ENCODE measurements at places on chromosomes 4 and X.

DNA sequence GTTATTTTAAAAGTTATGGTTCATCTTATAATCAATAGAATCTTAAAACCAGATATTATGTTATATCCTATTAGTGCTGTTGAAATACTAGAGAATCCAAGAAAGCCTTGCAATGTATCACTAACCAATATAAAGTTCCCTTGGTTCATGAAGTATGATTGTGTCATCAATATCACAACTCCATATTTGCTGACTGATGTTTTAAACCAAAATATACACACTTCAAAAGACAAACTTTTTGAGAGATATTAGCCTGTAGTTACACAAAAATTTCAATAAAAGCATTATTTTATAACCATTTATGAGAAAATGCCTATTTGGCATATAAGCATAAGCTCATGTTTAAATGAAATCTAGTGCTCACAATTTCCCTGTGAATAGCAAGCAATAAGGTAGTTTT lies 198.6 kb downstream of the CENPC start:
- no peak for DNase-seq

GRCh38 chr4:25310066-25310802 lies 2.3 kb upstream of the ZCCHC4 start:
- DNase-seq, result no peak

DNA sequence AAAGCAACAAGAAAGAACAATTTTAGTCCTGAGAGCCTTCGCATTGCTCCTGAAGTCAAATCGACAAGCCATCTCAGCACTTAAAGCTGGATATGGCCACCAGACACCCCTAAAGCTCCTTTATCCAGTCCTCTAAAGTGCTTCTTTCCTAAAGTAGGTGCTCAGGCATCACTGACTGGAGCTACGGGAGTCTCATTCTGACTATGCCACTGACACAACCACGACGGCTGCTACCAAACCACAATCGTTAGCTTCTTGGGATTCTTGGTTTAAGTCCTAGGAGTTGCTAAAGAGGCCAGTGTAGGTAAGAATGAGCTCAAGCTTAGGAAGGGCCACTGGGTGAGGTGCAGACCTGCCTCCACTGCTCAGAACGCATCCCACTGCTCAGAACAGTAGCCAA lies 1.0 kb downstream of the SLC10A6 start:
- no peak for DNase-seq

- DNase-seq, result no peak
Measured at GRCh38 chrX:31702222-31702621, 630.4 kb upstream of the FTHL17 start.

- no peak for DNase-seq
Measured at GRCh38 chr4:26141911-26142638, 178.7 kb upstream of the RBPJ start.

DNA sequence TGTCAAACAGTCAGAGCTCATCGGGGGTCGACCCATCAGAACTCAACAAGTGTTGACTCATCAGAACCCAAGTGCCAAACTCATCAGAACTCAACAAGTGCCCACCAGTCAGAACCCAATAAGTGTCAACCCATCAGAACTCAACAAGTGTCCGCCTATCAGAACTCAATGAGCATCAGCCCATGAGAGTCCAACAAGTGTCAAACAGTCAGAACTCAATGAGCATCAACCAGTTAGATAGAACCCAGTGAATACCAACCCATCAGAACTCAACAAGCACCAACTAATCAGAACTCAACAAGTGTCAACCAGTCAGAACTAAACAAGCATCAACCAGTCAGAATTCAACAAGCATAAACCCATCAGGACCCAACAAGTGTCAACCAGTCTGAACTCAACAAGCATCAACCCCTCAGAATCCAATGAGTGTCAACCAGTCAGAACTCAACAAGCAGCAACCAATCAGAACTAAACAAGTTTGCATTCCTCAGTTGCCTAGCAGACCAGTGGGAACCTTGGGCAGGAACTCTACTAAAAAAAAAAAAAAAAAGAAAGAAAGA lies 115.3 kb downstream of the PRKX start:
- DNase-seq, result no peak

- DNase-seq, result no peak
Measured at GRCh38 chr4:70559211-70559830, 32.7 kb upstream of the AMBN start.

DNA sequence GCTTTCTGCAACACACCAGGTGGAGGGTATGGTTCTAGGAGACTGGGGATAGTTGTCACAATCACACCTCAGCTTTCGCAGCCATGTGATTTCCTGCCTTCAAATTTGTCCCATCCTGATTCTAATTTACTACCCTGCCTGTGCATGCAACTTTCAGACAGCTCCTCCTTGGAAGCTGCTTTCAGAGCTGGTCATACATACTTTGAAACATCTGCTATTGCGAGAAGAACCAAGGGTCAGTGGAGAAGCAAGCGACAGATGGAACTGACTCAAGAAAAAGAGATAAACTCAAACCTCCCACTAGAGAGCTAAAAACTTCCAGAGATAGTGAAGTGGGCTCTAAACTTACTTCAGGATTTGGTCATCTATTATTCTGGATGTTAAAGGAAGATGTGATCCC lies 381.7 kb upstream of the FGF13 start:
- no peak for DNase-seq

- DNase-seq, result no peak
Measured at GRCh38 chr4:75376543-75376942, 137.7 kb downstream of the RCHY1 start.

DNA sequence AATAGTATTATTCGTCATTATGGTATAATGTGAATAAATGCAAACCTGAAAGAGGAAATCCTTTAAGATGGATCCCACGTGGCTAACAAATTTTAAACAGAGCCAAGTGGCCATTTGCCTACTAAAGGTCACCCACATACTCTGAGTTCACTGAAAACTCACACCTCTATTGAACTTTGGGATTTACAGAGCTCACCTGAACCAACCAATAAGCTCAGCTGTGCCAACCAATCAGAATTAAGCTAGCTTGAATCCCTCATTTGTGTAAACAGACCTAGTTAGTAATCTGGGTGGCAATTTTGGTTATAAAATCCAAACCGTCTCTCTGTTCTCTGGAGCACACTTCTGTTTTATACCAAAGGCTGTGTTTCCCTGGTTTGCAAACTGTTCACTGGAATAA lies 5.4 kb upstream of the NUDT9 start:
- no peak for DNase-seq

Measured in stimulated activated CD8-positive, alpha-beta memory T cell treated with anti-CD3 and anti-CD28 coated beads, Interleukin-15, amount 100 ng/mL, for 4 hours (primary cell).